ENCODE measurements at places on chromosomes 2 and 18.

GRCh38 chr18:11279461-11279860, 130.1 kb upstream of the PIEZO2 start:
- DNase-seq, result no peak

DNA sequence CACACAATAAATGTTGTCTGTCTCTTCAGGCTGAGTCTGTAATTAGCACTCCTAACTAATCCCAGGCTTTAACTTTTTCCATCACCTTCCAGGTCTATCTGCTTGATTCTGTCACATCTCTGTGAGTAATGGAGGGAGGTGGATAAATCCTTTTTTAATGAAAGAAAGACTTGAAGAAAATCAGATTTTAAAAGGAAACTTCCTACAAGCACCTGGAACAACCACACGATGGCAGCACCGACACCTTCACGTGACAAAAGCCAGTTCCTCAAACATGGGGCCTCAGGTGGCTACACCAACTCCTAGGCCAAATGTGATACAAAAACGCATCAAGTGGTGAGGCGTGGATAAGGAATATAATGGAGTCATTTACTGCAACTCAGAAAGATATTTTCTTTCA, 41.8 kb downstream of the TGFBRAP1 start:
- peak; percentile 62 for DNase-seq

- DNase-seq, result peak; percentile 71
Measured at GRCh38 chr2:100984892-100985307, 17.2 kb upstream of the RPL31 start.

DNA sequence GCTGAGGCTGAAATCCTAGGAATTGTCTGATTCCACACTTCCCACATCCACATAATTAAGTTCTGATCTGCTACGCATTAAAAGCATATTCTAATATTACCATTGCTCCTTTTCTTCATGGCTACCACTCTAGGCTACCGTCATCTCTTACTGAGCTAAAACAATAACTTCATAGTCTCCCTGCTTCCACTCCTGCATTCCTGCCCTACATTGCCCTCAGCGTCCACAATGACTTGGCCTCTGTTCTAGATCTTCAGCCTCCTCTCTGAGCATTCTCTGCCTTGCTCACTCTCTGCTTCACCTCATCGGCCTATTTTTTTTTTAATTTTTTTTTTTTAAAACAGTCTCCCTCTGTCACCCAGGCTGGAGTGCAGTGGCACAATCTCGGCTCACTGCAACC, 15.8 kb upstream of the TLK1 start:
- no peak for DNase-seq

GRCh38 chr2:150081775-150082481, 405.5 kb downstream of the RND3 start:
- no peak for DNase-seq

DNA sequence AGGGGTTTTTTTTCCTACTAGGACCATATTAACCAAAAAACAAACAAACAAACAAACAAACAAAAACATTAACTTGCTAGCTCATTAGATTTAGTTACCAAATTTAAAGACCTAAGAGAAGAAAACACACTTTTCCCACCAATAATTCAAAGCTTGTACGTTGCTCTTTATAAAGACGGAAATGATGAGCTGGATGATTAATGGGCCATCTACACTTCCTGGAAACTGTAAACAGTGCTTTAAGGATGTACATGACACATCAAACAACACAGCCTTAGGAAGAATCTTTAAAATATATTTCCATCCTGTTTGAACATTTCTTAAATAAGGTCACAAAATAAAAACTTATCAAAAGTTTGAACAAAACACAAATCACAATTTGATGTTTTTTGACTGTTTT, 982 bp downstream of the BMP10 start:
- no peak for DNase-seq

DNA sequence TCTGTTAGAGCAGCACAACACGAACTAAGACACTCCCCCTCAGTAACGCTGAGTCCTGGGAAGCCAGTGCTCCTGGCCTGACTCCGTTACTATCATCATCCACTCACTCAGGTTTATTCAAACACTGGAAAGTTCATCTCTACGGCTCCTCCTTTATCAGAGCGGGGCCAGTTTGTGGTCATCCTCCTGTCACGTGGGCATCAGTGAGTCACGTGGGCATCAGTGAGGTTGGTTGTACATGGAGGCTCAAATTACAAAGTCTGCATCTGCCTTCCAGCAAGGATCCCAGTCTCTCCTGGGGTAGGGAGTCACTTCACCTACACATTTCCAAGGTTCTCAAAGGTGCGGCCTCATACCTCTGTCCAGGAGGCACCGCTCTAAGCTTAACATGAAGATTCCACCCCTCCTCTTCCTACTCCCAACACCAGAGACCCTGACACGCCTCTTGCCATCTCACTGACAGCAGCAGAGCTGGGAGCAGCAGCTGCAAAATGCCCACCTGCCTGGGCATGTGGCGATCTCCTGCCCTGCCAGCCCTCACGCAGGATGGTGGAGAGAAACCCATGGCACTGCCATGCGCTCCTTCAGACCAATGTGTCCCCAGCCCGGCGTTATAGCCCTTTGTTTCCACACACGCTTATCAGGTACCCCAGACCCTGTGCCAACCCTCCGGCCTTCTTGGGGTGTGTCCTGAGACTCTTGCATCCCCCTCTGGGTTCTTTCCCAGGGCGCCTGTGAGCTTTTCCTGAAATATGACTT, 99.2 kb upstream of the PTPRM start:
- no peak for DNase-seq

- no peak for DNase-seq
Measured at GRCh38 chr2:136005462-136006196, 20.2 kb upstream of the DARS1 start.

- DNase-seq, result no peak
Measured at GRCh38 chr2:71736091-71736861, 282.9 kb downstream of the DYSF start.

GRCh38 chr2:173427887-173428668, 73.4 kb downstream of the CDCA7 start:
- no peak for DNase-seq

GRCh38 chr18:74375999-74376398, 60.4 kb downstream of the C18orf63 start:
- DNase-seq, result no peak

DNA sequence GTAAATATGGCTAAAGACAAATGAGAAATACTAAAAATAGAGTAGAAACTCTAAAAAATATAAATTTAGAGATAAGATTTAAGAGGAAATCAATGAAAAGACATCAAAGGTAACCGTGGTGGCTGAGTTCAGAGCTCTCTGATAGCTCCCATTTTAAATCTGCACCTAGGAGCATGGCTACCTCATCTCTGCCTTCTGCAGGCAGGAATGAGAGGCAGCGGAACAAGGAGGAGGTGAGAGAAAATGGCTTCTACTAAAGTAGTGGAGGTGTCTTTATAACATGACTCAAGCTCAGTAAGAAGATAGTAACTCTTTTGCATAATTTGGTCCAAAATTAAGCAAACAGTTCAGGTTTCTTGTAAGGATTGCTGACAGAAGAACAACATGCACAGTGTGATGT, 758.7 kb upstream of the FSHR start:
- DNase-seq, result no peak

DNA sequence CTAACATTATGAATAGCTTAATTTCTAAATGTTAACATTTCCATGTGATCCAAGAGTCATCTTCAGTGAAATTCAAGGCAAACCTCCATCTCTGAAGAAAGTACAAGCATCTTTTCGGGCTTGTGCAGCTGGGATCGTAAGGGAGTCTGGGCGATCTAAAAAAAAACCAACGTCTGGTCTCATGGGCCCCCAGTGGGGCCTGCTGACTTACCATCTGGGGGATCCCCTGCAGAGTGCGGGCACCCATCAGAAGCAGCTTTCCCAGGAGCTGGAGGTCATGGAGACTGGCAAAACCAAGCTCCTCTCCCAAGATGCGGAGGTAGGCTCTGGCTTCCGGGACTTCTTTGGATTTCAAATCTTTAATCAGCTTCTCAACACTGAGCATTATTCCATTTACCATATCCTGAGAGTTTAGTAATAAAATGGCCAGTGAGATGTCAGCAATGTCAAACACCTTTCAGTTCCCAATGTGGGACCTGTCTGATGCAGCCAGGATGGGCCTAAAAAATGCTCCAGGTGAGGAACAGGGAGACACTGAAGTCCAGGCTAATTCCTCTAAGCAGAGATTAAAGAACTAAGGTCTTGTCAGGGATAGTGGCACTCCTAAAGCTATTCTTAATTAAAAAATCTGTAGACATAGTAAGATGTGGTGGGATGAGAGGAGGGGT, 19.0 kb downstream of the APOB start:
- no peak for DNase-seq

GRCh38 chr2:30287857-30288513, 56.7 kb downstream of the LBH start:
- no peak for DNase-seq

DNA sequence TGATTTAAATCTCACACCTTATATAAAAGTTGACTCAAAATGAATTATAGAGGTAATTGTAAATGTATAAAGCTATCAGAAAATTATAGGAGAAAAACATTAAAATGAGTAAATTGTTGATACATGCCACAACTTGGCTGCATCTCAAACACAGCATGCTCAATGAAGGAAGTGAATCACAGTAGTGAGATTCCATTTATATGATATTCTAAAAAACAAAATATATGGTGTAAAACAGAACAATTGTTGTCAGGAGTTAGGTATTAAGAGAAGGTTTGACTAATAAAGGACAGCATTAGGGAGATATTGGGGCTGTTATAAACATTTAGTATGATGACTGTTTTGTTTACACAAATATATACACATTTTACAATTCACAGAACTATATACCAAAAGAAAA, 356.6 kb upstream of the CELF4 start:
- DNase-seq, result no peak

DNA sequence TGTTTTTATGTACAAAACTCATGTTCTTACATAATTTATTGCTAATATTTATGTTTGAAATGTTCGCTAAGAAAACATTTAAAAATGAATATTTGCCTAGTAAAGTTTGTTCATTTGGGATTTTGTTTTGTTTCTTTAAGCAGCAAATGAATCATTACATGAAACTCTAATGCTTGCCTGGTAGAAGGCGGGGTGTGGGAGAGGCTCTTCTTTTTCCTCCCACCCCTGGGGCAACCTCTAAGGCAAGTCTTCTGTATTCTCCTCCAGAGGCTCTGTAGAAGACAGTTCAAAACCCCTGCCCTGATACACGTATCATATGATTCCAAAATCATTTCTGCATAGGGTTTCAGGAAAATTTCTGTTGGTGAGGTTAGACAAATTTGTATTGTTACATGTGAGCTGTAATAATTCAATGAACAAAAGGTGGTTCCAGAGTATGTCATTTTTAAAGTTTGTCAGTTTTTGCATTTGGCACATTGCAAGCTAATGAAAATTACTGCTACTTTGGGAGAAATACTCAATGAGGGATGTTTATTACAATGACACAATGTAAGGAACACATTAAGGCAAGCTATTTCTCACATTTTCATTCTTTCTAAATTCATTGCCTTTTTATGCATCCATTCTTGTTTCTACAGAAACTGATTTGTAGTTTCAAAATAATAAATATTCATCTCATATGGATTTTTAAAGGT, 302.3 kb upstream of the UBE2E3 start:
- DNase-seq, result no peak

DNA sequence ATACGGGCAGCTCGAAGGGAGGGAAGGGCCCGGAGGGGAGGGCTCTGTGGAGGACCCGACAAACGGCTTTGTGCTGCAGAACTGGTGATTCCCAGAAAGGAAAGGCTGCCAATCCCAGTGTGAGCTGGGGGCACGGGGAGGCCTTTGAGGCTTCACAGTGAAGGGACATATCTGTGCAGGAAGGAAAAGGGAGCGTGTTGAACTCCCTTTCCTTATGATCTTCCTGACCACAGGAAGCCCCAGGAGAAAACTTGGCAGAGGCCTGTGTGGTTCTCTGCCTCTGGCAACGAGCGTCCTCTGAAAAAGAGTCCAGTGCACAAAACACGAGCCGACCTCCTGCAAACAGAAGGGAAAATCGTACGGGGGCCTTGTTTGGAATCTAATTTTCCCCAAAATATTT, 683.5 kb upstream of the SALL3 start:
- DNase-seq, result no peak

DNA sequence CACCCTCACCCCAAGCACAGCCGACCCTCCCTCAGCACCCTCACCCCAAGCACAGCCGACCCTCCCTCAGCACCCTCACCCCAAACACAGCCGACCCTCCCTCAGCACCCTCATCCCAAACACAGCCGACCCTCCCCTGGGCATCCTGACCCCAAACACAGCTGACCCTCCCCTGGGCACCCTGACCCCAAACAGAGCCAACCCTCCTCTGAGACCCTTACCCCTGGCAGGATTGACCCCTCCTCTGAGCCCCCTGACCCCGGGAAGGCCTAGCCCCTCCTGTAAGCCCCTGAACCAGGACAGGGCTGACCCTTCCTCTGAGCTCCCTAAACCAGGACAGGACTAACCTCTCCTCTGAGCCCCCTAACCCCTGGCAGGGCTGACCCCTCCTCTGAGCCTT, 84.4 kb upstream of the RAB6C start:
- no peak for DNase-seq

- DNase-seq, result no peak
Measured at GRCh38 chr2:18588802-18589201, 567 bp downstream of the NT5C1B start.

DNA sequence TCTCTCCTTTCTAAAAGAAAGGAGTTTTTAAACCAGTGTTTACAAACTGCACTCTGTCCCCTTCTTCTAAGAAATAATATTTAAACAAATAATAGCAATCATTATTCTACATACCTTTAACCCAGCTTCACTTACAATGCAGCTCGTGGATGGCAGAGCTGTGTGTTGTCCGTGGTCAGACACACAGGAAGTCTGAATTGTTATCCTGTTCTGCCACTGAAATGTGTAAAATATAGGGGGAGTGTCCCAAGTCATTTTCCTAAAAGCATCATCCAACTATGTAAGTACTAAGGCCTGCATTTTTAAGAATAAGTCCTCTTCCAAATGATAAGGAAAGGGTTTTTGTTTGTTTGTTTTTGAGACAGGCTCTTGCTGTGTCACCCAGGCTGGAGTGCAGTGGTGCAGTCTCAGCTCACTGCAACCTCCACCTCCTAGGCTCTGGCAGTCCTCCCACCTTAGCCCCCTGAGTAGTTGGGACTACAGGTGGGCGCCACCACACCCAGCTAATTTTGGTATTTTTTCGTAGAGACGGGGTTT, 2.7 kb upstream of the PPP4R1 start:
- DNase-seq, result peak; percentile 55

GRCh38 chr2:175312137-175312536, 130.6 kb upstream of the ATP5MC3 start:
- no peak for DNase-seq

DNA sequence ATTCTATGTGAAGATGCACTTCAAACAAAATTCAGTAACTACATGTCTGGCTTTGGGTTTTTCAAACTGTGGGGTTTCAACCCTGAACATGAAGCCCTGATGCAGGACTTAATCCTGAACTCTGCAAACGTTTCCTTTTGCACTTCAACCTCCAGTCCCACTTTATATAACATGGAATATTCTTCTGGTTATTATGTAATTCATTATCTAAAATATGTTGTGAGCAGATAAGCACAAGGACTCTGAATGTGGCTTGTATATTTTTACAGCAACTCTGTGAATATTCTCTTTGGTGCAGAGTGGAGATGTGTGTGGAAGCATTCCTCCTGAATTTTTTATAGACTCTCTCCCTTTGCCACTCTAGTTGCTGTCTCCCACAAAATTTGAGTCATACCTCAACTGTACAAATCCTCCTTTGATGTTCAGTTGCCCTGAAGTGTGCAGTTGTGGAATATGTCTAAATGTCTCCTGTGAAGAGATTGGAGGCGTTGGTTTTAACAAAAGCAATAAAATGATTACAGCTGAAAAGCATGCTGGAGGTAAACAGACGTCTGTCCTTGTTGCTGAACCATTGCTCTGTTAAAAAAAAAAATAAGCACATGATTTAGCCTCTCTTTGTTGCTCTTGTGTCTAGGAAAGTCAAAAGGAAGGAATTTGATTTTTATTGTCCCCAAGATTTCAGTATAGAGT, 205.1 kb upstream of the NRP2 start:
- no peak for DNase-seq

Data from erythroblast (primary cell).